Fibroblast of lung (primary cell): ENCODE measurements at places on chromosomes 13 and 19.

GRCh38 chr19:14085309-14085995, at the start of gene C19orf67:
TSS of gene C19orf67 (minus strand) at chr19:14085783. CDS start at chr19:14085627, 156 bp downstream.
- DNase-seq, result no peak

DNA sequence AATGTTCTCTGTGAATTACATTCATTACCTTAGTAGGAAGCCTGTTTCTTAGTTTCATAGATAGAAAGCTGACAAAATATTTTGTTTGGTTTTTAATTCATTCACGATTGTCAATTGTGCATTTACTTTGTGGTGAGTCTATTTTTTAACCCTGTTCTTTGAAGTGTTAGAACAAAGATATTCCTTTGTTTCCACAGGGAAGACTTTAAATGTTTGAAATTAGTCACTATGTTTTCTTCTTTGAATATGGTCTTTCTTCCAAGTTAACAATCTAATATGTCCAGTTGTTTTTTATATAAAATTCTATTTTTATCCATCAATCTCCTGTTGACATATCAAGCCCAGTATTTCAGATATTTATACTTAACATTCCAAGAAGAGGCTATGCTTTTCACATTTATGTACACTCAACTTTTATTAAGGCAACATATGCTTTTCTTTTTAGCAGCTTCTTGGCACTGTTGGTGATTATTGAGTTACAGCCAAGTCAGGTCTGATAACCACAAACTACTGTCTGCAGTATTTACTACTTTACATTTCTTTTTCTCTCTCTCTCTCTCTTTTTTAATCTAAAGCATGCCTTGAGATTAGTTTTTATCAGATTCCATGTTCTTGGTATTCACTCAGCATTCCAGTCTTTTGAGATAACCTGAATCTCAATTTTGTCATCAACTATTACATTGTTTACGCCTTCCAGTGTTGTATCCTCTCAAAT, 812.8 kb upstream of the SLC10A2 start:
- DNase-seq, result no peak

DNA sequence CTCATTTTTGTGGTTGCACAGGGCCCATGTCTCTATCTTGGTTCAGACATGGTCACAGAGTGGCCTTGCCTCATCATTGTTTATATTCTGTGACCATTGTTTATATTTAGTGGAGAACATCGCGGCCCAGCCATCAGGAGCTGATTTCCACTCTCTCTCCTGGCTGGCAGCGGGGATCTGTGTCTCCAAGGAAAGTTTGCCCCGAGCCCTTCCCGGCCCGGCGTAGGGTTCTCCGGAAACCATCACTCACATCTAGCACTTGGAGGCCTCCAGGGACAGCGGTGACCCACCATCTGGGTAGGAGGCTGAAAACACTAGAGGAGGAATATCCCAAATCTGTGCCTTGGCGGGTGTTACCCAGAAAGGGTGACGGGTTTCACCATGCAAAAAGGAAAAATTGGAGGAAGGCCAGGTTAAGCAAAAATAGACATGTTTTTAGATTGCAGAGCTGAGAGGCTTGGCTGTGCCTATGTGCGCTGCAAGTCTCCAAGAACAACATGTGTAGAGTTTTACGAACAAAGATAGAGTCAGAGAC, 726 bp upstream of the ZNF358 start:
- DNase-seq, result peak; percentile 82

- DNase-seq, result no peak
These were observed 378.5 kb downstream of the ENOX1 start for GRCh38 chr13:43408274-43408673.

- DNase-seq, result no peak
These were observed 12.5 kb downstream of the INTS6 start for GRCh38 chr13:51440381-51440780.

GRCh38 chr13:80160110-80160509, 180.8 kb downstream of the SPRY2 start:
- no peak for DNase-seq

DNA sequence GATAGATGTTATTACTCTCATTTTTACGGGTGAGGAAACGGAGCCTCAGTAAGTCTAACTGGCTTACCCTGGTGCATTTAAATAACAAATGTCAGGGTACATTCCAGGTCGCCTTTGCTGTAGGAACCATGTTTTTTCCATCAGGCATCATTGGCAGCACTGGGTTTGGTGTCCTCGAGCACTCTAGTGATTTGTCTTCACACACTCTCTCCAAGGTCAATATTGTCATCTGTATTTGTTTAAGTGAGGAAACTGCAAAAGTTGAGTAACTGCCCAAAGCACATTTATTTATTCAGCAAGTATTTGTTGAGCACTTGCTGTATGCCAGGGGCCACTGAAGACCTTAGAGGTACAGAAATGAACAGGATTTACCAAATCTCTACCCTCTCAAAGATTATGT, 78.6 kb downstream of the DCT start:
- no peak for DNase-seq

- no peak for DNase-seq
These were observed 53.3 kb downstream of the MBD3L2B start for GRCh38 chr19:6967967-6968366.

GRCh38 chr13:43785650-43786471, 911 bp downstream of the ENOX1 start:
- peak; percentile 62 for DNase-seq

GRCh38 chr19:2341982-2342381, 13.5 kb downstream of the SPPL2B start:
- DNase-seq, result no peak

DNA sequence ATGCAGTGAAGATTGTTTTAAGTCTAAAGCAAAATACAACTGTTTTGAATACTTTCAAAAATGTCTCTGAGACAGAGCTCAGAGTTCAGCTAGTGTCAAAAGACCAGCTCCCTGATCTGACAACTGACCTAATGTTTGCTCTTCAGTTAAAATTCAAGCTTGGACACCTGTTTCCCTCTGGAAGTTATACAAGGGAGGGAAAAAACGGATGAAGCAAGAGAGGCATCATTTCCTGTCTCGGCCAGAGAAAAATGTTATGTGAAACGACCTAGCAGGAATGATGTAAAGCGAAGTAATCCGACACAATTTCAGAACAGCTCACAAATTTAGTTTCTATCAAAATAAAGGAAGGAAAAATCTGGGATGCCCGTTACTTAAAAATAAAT, 59.4 kb downstream of the ZAR1L start:
- no peak for DNase-seq

DNA sequence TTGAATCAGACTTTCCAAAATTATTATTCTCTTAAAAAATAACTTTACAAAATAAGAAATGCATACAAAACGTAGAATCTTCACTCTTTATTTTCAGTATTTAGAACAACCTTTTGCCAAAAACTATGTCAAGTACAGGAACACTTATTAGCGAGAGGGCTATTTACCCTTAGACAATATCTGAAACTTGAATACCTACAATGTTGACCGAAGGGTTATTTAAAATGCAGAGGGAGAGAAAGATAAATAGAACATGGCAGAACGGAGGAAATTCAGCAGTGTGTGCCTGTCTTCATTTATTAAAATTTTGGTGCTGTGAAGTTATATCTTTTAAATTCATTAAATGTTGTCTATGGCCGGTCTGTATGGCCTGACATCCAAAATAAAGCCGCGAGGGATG, 198.8 kb downstream of the EFNB2 start:
- no peak for DNase-seq

DNA sequence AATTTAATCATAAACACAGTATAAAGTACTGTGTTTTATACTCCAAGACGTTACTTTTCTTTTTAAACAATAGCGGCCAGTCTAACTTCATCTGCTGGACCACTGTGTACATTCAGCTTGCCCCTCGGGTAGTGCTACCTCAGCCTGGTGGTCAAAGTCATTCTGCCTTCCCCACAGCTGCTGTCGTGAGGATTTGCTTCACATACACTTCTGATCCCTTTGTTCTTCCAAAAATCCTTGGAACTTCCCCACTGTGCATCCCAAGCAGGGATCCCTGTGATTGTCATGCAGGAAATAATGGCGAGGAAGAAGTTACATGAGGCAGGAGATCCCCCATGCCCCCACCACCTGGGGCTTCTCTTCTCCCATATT, 234.9 kb upstream of the STARD13 start:
- no peak for DNase-seq

DNA sequence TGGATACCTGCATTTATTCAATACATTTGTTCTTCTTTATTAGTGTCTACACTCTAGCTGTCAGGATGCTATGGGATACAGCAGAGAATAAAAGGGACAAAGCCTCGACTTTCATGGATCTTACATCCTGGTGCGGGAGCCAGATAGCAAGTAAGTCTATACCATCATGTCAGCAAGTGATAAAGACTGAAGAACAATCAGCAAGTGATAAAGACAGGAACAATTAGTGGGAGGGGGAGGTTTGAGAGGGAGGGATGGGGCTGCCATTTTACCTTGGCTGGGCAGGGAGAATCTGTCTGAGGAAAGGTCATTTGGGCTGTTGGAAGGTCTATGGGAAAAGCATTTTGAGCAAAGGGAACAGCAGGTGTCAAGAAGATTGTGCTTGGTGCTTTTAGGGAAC, 2.6 kb upstream of the UBE2S start:
- DNase-seq, result no peak
